CD4-positive, alpha-beta memory T cell (primary cell): ENCODE measurements at places on chromosomes 1 and 21. TPM values are rescaled to one million over a fixed set of nuclear protein-coding genes. Genes with fewer than 3 reads are reported as not detected.

DNA sequence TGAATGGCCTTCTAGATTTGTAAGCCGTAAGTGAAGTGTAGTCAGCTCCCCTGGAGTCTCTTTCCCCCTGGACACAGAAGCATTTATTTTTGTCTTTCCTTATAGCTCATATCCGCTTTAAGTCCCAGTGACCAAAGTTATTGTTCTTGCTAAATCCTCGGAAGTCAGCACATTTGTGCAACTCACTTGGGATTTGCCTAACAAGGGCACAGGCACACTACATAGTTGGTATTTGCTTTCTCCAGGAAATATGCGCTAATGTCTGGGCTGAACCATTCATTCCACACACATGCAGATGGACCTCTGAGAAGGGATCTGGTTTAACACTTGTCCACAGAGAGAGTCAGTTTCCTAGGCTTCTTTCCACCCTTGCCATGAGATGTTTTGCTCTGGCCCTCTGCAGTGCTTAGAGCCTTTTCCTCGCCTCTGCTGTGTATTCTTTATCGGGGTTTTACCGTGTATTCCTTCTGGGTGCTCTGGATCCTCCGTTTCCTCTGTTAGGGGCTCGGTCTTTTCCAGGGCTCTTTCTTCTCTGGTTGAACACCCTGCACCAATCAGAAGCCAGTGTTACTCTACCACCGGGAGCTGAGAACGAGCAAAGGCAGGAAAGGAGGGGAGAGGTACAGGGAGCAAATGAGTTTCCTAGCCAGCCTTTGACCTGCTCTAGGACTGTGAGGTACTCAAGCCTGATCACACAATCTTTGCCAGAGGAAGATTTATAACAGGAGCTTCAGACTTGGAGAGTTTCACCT is 72.4 kb downstream of the ABCA4 start:
- H3K27me3 ChIP-seq: no peaks in the 10 kb centered on the region
- H3K36me3 ChIP-seq: no peaks in the 10 kb centered on the region
- DNase-seq: no peak
- H3K4me3 ChIP-seq: no peak overlapping the region

DNA sequence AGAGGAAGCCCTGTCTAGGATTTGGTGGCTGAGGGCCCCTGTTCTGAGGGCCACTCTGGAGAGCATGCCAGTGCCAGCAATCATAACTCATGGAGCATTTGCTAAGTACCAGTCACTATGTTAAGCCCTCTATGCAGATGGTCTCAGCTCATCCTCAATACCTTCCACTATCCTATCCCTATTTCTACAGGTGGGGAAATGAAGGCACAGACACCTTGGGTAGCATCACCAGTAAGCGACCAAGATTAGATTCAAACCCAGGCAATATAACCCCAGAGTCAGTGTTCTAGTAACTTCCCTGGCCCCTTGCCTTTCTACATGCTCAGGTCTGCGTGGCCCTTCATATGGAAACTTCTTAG is 7.9 kb upstream of the NBPF1 start:
- H3K36me3 ChIP-seq: peaks cover 35% of the 10 kb centered on the region
- H3K4me1 ChIP-seq: no peaks in the 10 kb centered on the region
- H3K4me3 ChIP-seq: no peak overlapping the region
- no peak overlapping the region for H3K27ac ChIP-seq
- no peaks in the 10 kb centered on the region for H3K27me3 ChIP-seq

GRCh38 chr1:174364996-174365736 is 82.6 kb upstream of the GPR52 start:
- H3K27ac ChIP-seq: no peak overlapping the region
- no peaks in the 10 kb centered on the region for H3K27me3 ChIP-seq
- H3K4me3 ChIP-seq: no peak overlapping the region
- no peak for DNase-seq

DNA sequence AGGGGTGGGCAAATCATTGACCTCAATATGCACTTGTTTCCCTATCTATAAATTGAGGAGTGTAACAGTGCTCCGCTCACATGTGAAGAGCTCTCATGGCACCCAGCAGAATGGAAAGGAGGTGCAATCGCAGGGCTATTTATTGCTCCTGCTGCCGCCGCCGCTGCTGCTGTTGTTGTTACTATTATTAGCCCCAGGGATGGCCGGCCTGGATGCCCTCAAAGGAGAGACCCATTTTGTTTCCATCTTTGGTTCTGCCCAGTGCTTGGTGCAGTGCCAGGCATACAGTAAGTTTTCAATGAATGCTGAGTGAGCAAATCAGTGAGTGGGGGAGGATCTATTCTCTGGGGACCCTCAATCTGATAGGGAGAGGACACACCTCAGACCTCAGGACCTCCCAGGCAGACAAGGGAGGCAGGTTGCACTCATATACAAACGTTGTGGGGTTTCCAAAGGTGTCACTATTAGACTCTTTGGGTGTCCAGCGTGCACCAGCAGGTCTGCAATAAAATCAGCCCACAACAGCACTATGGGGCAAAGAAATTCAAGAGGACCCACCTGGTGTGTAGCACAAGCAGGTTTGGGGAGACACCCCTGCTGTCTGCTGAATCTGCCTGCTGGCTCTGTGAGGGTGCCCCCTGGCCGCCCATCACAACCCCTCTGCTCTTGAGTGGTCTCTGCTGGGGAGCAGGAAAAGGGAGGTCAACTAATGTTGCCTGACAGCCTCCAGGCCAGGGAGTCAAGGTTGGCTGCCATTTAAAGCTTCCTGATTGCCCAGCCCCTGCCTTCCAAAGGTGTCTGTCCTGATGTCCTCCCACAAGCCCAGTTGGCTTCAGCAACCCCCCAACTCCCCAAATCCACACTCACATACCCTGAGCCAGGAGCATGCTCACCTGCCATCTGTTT is 136.3 kb downstream of the ACTL8 start:
- H3K27me3 ChIP-seq: no peaks in the 10 kb centered on the region
- no peaks in the 10 kb centered on the region for H3K4me1 ChIP-seq
- H3K4me3 ChIP-seq: no peak overlapping the region
- no peak for DNase-seq
- H3K36me3 ChIP-seq: no peaks in the 10 kb centered on the region

- H3K4me1 ChIP-seq: no peaks in the 10 kb centered on the region
- no peaks in the 10 kb centered on the region for H3K27me3 ChIP-seq
- peaks cover 1% of the 10 kb centered on the region for H3K36me3 ChIP-seq
- no peak overlapping the region for H3K27ac ChIP-seq
- no peak for DNase-seq
- no peak overlapping the region for H3K4me3 ChIP-seq
Observed at GRCh38 chr1:198273748-198274295, 117.0 kb downstream of the NEK7 start.

DNA sequence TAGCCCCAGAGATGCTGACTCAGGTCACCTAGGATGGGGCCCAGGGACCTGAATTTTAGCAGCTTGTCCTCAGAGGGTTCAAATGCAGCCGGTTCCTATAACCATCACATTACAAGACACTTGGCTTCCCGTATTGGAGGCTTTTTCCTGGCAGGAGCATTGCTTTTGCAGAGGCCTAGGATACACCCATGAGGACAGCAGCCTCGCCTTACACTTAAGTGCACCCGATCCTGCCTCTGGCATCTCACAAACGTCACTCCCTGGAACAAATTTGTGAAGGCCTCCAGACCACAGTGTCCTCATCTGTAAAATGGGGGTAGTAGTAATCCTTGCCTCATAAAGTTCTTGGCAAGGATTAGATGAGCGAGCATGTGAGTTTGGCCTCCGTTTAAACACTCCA is 130.0 kb downstream of the KAZN start:
- no peaks in the 10 kb centered on the region for H3K27me3 ChIP-seq
- DNase-seq: no peak
- H3K27ac ChIP-seq: no peak overlapping the region
- no peak overlapping the region for H3K4me3 ChIP-seq
- H3K36me3 ChIP-seq: no peaks in the 10 kb centered on the region
- no peaks in the 10 kb centered on the region for H3K4me1 ChIP-seq

DLGAP3 gene
- 1.5 TPM for total RNA-seq

ARMH1 gene
- total RNA-seq: 74.5 TPM

DNA sequence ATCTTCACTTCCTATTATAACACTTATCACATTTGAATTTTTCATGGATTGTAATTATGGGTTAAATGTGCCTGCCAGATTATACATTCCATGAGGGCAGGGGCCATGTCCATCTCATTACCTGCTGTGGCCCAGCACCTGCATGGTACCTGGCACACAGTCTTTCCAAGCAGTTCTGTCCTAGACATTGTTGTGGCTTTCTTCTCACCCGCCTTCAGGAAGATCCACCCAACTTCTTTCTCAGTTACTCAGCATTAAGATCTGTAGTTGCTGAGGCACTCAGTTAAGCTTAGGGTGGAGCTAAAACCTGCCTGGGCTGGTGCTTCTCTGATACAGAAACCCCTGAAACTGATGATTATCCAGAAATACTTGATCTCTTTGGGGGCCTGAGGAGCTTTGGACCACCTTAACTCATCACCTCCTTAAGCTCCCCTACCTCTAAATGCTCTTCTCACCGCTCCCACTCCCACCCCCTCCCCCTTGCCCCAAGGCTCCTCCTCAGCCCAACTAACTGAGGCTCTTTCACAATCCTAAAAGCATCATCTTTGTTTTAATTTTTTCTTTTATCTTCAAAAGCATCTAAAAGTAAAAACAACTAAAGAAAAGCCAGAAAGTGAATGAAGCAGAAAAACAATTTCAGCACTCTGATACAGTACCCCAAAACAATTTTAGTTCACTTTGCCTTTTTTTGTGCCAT is 190.6 kb downstream of the FGGY start:
- H3K4me3 ChIP-seq: no peak overlapping the region
- H3K4me1 ChIP-seq: no peaks in the 10 kb centered on the region
- DNase-seq: no peak
- H3K27me3 ChIP-seq: no peaks in the 10 kb centered on the region
- no peak overlapping the region for H3K27ac ChIP-seq

CFHR5 gene
- not detected for total RNA-seq

- no peak overlapping the region for H3K27ac ChIP-seq
- no peak for DNase-seq
- H3K4me3 ChIP-seq: no peak overlapping the region
Observed at GRCh38 chr21:31682620-31683019, 23.1 kb downstream of the SOD1 start.

DNA sequence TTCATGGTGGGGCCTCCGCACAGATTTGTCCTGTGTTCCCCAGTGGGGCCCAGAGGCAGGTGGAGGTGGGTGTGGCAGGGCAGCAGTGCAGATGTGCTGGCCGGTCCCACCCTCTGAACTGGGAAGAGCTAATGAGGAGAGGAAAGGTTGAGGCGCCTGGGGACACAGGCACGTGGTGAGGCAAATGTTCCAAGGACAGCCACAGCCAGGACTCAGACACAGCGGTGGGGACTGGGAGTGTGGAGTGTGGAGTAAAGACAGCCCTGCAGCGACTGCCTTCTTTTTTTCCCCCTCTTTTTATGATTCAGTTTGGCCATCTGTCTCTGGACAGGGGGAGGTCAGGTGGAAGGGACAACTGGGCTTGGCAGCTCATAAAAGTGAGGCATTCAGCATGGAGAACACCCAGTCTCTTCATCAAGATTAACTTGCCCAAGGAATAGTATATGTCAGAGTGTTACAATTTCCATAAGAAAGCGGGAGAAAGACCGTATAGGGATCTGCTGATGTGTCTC is 104.2 kb upstream of the GCLM start:
- no peak overlapping the region for H3K4me3 ChIP-seq
- H3K4me1 ChIP-seq: peaks cover 7% of the 10 kb centered on the region
- no peaks in the 10 kb centered on the region for H3K27me3 ChIP-seq
- H3K27ac ChIP-seq: no peak overlapping the region
- no peaks in the 10 kb centered on the region for H3K36me3 ChIP-seq
- no peak for DNase-seq

DNA sequence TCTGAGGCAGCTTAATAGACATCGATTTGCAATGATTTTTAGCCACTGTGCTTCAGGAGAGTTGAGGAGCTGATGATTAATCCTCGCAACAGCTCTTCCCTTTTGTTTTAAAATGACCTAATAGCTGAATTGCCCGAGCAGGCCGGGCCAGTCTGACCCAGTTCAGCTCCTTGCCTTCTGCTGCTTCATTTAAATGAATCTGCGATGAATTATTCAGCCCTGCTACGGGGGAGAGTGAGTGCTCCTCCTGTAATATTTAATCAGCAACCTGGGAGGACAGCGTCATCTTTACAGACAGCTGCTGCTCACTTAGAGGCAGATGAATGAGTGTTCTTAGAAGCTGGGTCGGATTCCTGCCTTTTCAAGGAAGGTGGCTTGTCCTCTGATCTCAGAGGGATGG is 325.1 kb downstream of the CAMTA1 start:
- no peaks in the 10 kb centered on the region for H3K4me1 ChIP-seq
- no peak for DNase-seq
- no peaks in the 10 kb centered on the region for H3K27me3 ChIP-seq
- H3K4me3 ChIP-seq: no peak overlapping the region
- H3K27ac ChIP-seq: no peak overlapping the region
- no peaks in the 10 kb centered on the region for H3K36me3 ChIP-seq

- H3K27ac ChIP-seq: no peak overlapping the region
- peaks cover 14% of the 10 kb centered on the region for H3K4me1 ChIP-seq
- H3K36me3 ChIP-seq: peaks cover 2% of the 10 kb centered on the region
- DNase-seq: no peak
- no peak overlapping the region for H3K4me3 ChIP-seq
Observed at GRCh38 chr1:228170666-228171065, 5.1 kb downstream of the IBA57 start.

- no peaks in the 10 kb centered on the region for H3K36me3 ChIP-seq
- H3K27ac ChIP-seq: no peak overlapping the region
- DNase-seq: no peak
- no peaks in the 10 kb centered on the region for H3K4me1 ChIP-seq
Observed at GRCh38 chr1:107264561-107264960, 123.7 kb downstream of the NTNG1 start.

SPOCD1 gene
- total RNA-seq: 0.94 TPM

IVL gene
- not detected for total RNA-seq

DNA sequence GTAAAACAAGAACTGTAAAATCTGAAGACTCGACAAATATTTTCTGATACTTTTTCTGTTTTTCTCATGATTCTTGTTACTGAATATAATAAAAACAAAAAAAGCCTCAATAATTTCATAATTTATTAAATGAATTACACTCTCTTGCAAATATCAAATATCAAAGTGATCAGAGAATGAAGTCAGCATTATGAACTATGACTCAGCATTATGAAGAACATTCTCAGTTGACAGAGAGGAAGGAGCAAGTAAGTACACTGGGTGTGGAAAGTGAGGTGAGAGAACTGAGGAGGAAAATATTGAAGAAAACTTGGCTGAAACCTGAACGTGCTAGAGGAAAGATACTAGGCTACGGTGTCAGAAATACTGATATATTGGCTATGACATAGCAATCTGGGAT is 529.5 kb downstream of the KCNT2 start:
- no peaks in the 10 kb centered on the region for H3K36me3 ChIP-seq
- no peak overlapping the region for H3K27ac ChIP-seq
- no peak for DNase-seq
- H3K4me3 ChIP-seq: no peak overlapping the region
- no peaks in the 10 kb centered on the region for H3K4me1 ChIP-seq

- H3K27ac ChIP-seq: no peak overlapping the region
- H3K36me3 ChIP-seq: no peaks in the 10 kb centered on the region
- H3K27me3 ChIP-seq: no peaks in the 10 kb centered on the region
Observed at GRCh38 chr1:63024132-63024531, 240.2 kb downstream of the ATG4C start.

SUMO3 gene
- total RNA-seq: 37.3 TPM

MYOG gene
- total RNA-seq: not detected
